Activated naive CD4-positive, alpha-beta T cell treated with anti-CD3 and anti-CD28 coated beads for 36 hours (primary cell): ENCODE measurements at places on chromosomes 16 and 17. TPM values are rescaled to one million over a fixed set of nuclear protein-coding genes. Genes with fewer than 3 reads are reported as not detected.

KCNH4 gene
- 0.35 TPM for total RNA-seq

C17orf100 gene
- 1.2 TPM for total RNA-seq

CLEC16A gene
- total RNA-seq: 18.4 TPM

FBXO39 gene
- total RNA-seq: not detected

RHBDF2 gene
- total RNA-seq: 13.4 TPM

FOXC2 gene
- total RNA-seq: not detected

KAT7 gene
- total RNA-seq: 85.8 TPM

PIPOX gene
- total RNA-seq: 2.5 TPM

MT4 gene
- total RNA-seq: not detected

PYDC1 gene
- not detected for total RNA-seq

STAT5A gene
- total RNA-seq: 174 TPM

KRT27 gene
- total RNA-seq: not detected

ALKBH5 gene
- 86.7 TPM for total RNA-seq

TNFSF13 gene
- 2.1 TPM for total RNA-seq

HSD17B1 gene
- total RNA-seq: 0.67 TPM

CDH11 gene
- not detected for total RNA-seq

CAPNS2 gene
- total RNA-seq: not detected

TANGO6 gene
- total RNA-seq: 21.6 TPM

GNG13 gene
- not detected for total RNA-seq

EXOSC6 gene
- total RNA-seq: 21.0 TPM

HS3ST3A1 gene
- 0.91 TPM for total RNA-seq

MGRN1 gene
- total RNA-seq: 46.3 TPM

ANKRD13B gene
- 14.1 TPM for total RNA-seq

MXRA7 gene
- total RNA-seq: 4.2 TPM

KRTAP16-1 gene
- total RNA-seq: not detected

IKZF3 gene
- total RNA-seq: 34.2 TPM

CRYBA1 gene
- total RNA-seq: not detected

MFSD6L gene
- not detected for total RNA-seq

DPEP3 gene
- total RNA-seq: 0.19 TPM

CTRB1 gene
- total RNA-seq: not detected

TSR1 gene
- total RNA-seq: 51.5 TPM

RNF43 gene
- total RNA-seq: 0.38 TPM

ATAD5 gene
- total RNA-seq: 33.5 TPM

TMC7 gene
- total RNA-seq: not detected

KCNAB3 gene
- total RNA-seq: 2.2 TPM
